NCI-H345 (cell line): ENCODE measurements at places on chromosomes 7 and 10.

- no peak for DNase-seq
Measured at GRCh38 chr7:139651308-139651707, 126.5 kb downstream of the HIPK2 start.

DNA sequence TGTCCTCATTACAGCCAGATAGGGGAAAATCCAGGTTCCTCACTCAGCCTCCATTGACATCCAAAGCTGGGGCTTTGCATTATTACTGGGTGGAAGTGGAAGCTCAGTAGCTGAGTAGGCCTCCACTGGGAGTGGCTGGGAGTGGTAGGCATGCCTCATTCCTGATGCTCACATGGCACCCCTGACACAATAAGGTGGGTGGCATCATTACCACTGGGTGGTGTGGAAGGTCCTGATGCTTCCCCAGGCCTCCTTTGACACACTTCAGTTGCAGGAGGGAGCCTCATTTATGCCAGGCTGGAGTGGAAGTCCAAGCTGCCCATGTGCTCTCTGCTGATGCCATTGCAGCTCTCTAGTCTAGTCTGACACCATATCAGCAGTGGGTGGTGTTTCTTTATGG, 48.2 kb upstream of the GPR141 start:
- no peak for DNase-seq

- DNase-seq, result no peak
Measured at GRCh38 chr10:52491246-52491995, 177.3 kb downstream of the DKK1 start.

GRCh38 chr7:81608748-81609382, 161.0 kb downstream of the HGF start:
- no peak for DNase-seq

DNA sequence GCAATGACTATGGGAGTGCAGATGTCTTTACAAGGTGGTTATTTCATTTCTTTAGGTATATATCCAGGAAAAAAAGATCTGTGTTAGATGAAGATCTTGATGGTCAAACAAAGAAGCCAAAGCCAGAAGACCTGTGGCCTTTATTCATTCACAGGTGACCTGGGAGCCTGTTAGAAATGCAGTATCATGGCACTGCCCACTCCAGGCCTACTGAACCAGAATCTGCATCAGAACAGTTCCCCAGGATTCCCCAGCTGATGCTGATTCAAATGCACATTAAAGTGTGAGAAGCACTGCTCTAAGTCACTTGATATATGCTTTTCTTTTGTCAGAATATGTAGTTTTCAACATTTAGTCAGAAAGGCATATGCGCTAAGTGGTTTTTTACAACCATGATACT, 251.1 kb downstream of the IPMK start:
- DNase-seq, result no peak

- no peak for DNase-seq
Measured at GRCh38 chr10:67621834-67622233, 74.2 kb downstream of the CTNNA3 start.

DNA sequence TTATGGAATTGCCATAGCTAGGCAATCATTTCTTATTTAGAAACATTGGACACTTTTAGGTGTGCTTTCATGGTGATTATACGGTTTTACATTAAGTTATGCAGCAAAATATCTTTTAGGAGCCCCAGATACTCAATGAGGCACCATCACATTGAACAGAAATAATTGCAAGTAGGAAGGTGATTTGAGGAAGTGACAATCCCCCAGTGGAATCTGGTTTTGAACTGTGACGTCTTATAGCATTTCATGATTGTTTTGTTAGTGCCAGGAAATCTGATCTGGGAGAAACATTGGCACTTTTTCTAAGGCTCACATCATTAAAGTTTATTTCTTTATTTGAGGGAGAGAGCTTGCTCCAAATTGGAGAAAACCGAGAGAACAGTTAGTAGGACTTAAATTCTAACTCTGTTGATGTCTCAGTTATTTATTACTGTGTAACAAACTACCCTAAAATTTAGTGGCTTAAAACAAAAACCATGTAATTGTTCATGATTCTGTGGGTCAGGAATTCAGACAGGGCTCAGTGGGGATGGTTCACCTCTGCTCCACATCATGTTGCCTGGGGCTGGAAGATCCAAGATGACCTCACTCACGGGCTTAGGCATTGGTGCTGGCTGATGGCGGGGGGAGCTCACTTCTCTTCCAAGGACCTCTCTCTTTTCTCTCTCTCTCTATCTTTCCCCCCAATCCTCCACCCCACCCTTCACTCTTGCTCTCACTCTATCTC, 78.2 kb upstream of the STEAP1B start:
- no peak for DNase-seq

DNA sequence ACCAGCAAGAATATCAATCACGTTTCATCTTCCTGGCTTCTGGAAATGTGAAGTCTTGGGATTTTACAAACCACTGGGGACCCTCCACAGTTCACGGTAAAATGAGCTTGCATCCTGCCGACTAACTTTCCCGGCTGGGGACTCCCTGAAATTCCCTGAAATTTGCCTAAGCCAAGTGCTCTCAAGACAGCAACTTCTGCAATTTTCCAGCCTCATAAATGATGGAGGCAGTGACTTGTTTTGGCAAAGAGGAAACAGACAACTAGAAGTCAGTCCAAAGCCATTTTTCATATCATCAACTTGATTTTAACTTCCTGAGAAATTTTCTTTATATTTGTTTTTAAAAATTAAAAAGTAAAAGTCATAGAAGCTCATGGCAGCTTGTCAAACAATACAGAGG, 212.3 kb downstream of the FANK1 start:
- DNase-seq, result no peak

DNA sequence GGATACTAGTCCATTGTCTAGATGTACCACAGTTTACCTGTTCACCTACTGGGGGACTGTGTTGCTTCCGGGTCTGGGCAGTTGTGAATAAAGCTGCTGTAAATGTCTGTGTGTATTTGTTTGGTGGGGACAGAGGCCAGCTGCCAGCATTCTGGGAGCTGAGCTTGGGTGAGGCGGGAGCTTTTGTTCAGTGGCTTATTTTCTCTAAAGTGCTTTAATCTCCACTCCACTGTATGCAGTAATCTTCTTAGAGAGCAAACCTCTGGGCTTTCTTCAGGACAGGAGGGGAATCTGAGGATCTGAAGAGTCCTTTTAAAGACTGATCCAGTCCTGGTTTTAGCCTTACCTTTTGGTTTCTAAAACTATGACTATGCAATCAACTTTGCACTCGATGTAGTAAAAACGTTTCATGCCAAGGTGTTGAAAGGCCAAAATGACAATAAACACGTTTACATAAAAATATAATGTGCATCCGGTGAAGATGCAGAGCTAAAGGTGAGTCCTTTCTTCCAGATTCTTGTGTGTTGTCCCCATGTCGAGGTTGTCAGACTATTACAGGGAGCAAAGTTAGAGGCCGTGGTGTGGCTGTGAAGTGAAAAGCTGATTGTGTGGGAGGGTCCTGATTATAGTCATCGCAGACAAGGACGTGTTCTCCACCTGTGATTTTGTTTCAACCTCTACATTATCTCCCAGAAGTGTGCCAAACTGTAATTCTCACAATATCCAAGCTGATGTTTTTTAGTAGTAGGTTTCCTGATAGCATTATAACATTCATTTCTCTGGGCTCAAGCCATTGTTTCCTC, 279.8 kb downstream of the CAMK1D start:
- peak; percentile 67 for DNase-seq

- DNase-seq, result no peak
Measured at GRCh38 chr10:59687657-59688056, 22.0 kb downstream of the SLC16A9 start.

GRCh38 chr10:52479567-52479966, 165.5 kb downstream of the DKK1 start:
- DNase-seq, result no peak

DNA sequence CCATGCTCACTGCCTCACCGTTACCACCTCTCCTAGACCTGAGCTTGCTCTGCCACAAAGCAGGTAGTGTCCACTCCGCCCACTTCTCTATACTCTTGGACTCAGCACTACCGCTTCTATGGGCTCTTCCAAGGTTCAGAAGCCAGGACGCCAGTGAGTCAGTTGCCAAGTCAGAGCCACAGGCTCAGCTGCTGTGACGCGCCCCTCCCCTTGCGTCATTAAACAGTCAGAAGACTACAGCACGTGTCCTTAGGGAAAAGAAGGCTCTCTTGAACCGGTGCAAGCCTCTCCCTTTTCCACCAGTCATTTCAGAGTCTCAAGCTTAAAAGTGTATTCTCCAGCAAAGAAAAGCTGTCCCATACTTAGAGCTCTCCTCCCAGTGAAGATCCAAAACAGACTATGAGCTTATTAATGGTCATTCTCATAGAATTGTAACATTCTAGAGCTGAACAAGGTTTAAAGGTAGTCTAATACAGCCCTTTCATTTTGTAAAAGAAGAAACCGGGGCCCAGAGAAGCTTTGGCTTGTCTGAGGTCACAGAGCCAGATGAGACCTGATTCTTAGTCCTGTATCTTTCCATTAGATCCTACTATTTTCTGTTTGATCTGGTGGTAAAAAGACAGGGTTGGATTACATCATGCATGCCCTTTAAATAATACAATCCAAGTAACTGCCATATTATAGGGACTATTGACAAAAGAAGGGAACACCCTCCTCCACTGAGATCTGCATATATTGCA, 40.9 kb upstream of the MET start:
- DNase-seq, result no peak

- no peak for DNase-seq
Measured at GRCh38 chr7:40105879-40106473, 28.4 kb downstream of the MPLKIP start.

- DNase-seq, result no peak
Measured at GRCh38 chr7:133830081-133830480, 297.1 kb upstream of the LRGUK start.

DNA sequence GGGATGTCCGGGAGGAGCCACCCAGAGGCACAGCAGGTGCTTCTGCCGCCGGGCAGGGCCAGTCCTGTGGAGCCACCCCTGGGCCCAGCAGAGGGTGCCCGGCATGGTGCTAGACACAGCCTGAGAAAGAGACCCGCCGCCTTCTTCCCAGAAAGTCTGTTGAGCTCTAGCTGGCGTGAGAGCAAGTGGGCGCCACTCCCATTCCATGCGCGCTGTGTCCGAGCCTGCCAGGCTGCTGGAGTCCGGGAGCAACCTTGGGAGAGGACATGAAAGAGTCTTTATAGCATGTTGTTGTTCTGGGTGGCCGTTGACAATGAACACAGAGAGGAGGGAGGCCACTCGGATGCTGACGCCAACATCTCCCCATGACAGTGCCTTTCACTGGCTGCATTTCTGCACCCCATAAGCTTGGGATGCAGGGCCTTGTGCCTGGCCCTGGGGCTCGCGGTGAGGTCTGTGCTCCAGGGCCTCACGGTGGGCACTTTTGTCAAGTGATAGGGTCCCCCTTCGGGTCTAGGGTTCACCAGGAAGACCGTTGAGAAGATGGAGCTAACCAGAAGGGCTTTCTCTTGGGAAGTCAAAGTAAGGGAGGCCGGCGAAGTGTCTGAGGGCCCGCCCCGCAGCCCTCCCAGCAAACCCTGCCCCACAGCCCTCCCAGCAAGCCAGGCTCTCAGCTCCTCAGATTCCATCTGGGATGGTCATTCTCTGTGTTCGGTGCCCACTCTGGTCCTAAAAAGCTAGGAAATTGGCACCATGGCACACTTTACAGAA, 47.3 kb downstream of the NKX6-2 start:
- no peak for DNase-seq
